CD8-positive, alpha-beta memory T cell (primary cell): ENCODE measurements at places on chromosomes 1 and 21.

DNA sequence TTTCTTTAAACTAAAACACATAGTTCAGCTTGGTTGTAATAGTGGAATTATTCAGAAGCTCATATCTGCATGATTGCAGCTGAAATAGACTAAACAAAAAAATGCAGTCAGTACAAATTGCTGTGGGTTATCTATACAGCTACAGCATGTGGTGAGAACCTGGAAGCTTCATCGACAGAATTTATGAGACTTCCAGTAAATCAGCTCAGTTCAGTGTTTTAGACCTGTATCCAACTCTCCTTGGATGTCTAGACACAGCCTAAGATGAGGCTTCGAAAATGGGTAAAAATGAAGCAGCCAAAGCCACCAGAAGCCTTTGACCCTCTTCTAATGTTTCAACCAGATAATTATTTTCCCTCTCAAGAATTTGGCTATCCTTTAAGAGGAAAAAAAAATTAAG is 127.1 kb upstream of the C1orf105 start:
- no peak for DNase-seq

DNA sequence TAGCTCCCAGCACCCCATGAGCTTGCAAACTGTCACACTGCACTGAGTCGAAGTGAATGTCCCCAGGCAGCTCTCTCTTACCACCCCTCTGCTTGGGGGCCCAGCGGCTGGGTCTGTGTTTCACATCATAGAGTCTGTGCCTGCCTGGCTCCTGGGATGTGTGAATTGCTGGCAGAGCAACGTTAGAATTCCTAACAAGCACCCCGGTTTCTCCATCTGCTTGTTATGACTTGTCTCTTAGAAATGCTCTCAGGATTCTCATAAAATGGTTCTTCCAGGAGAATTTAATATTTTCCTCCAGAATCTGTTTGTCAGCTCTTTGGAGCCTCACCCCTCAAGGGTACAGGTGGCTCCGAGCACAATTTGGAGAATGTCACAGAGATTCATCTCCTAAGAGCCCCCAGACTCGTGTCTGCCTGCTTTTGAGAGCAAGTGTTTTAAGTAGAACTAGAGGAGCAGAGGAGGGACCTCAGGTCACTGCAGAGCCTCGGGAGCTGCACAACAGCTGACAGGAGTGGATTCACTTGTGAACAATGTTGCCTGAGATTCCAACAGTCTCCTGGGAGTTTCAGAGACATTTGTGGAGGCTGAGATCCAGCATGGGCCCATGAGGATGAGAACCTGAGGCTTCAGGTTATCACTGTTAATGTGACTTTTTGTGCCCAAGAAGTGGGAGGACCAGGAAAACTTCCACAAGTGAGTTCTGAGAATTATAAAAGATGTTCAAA is 131.5 kb downstream of the KCNJ6 start:
- DNase-seq = no peak

DNA sequence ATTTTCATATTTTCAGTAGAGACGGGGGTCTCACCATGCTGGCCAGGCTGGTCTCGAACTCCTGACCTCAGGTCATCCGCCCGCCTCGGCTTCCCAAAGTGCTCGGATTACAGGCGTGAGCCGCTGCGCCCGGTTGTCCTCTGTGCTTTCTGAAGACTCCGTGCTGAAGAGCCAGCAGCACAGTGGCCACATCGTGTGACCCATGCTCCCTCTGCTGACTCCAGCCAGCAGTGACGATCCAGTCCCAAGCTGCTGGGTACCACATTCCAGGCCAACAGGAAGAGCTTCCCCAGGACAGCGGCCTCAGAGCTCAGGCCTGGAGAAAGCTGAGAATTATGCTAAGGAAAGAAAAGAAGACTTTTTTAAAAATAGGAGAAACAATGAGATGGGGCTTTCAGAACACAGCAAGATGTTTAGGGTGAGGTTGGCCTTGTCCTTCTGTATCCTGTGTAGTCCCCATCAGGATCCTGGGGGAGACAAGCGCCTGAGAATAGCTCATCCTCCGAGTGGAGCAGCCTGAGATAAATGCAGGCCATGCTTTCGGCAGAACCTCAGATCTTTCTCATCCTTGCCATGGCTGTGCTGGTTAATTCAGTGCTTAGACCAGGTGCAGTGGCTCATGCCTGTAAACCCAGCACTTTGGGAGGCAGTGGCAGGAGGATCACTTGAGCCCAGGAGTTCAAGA is 207.1 kb downstream of the SLC35F3 start:
- DNase-seq = no peak

GRCh38 chr1:59805554-59805953 is 9.2 kb upstream of the HOOK1 start:
- DNase-seq = no peak

GRCh38 chr1:12386130-12386529 is 156.3 kb downstream of the VPS13D start:
- no peak for DNase-seq
